ENCODE measurements at places on chromosomes 4 and X.

- no peak for DNase-seq
These were observed 39.1 kb upstream of the MBTPS2 start for GRCh38 chrX:21800344-21800770.

DNA sequence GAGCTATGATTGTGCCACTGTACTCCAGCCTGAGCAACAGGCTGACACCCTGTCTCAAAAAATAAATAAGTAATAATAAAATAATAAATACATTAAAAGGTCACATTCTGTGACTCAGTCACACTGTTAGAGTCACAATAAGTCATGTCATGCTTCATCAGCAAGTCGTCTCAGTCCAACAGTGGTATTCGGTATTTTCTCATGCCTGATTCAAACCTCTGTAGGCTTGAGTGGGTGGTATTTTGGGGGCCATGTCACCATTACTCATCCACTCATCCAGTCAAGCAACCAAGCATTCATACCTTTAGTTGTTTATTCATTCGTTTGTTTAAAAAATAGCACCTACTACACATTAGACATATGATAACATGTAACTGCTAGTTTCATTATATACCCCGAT is 46.9 kb downstream of the SUPT20HL2 start:
- DNase-seq = no peak

DNA sequence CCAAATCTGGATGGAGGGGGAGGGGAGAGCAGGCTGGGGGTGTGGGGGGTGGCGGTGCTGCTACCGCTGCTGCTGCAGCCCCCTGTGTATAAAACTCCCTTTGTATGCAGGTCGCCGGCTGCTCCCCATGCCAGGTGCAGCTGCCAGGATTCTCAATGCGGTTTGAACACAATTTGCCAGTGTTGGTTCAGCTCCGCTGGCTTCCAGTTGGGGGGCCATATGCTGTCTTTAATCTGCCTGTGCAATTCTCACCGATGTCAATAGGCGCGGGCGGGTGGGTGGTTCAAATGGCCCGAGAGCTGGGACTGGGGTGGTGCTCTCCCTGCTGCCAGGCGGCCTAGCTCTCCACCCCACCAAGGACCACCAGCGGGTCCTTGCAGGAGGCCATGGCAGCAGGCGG is 257.6 kb downstream of the BCOR start:
- DNase-seq = no peak

- no peak for DNase-seq
These were observed 20.3 kb downstream of the CFAP99 start for GRCh38 chr4:2438822-2439718.

DNA sequence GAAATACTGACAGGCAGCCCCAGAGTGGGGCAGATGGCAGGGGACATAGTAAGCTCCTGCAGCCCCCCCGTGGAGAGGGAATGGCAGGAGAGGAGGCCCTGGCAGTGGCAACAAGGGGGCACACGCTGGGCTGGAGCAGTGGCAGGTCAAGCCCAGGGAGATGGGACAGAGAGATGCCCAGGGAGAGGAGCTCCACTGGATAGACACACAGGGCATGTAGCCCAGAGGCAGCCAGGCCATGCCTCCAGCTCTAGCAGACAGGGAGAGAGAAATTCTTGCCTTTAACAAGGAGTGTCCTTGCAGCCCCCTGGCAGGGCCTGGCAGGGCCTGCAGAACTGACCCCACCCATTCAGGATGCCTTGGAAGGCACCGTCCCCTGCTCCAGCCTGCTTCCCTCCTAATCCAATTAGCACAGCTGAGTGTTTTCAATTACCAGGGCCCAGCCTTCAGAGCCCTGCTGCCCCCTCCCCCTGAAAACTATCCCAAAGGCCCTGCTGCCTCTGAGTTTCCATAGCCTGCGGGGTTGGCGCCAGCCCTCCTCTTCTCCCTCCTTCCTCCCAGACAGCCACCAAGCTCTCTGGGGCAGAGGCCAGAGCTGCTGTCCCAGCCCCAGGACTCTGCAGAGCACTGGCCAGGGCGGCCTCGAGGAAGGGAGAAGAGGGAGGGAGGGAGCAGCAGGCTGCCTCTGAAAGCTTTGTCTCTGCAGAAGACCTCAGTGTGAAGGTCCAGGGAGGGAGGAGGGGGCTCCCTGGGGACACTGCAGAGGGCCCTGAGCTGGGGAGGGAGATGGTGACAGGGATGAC is 12.5 kb downstream of the L1CAM start:
- no peak for DNase-seq

- DNase-seq = no peak
These were observed 169.3 kb downstream of the CEP135 start for GRCh38 chr4:56118055-56118454.

GRCh38 chr4:38948551-38948950 is 80.9 kb downstream of the FAM114A1 start:
- DNase-seq = no peak

- DNase-seq = no peak
These were observed 137.5 kb downstream of the RASL11B start for GRCh38 chr4:52999626-53000025.

DNA sequence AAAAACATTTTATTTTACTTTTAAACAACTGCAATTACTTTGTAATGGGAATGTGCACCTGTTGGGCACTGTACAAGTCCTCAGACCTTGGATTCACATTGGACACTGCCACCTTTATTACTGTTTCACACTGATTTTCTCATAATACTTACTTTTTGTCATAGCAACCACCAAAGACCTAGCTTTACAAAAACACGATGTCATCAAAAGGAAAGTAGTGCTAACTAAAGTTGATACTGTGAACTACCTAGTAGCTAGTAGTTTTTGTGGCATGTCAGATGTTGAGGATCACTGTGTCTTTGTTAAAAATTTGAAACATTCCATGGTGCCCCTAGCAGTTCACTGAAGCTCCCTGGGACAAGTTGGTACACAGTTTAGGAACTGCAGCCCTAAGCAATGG is 62.9 kb upstream of the HOPX start:
- DNase-seq = no peak

DNA sequence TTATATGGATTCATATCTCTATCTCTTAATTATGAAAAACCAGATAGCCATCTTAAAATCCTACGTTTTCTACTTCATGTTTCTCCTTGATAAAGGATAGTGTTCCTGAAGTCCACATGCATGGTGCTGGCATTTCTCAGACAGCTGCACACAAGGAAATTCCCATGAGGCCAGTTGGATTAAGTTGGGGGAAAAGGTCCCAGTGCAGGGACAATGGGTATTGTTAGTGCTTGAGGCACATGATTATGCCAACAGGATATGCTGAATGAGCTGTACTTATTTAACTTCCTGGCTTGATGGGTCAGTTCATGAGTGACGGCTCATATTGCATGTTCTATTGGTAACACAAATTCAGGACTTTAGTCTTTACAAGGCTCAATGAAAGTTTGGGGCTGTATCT is 913.9 kb upstream of the NDST4 start:
- DNase-seq = no peak

DNA sequence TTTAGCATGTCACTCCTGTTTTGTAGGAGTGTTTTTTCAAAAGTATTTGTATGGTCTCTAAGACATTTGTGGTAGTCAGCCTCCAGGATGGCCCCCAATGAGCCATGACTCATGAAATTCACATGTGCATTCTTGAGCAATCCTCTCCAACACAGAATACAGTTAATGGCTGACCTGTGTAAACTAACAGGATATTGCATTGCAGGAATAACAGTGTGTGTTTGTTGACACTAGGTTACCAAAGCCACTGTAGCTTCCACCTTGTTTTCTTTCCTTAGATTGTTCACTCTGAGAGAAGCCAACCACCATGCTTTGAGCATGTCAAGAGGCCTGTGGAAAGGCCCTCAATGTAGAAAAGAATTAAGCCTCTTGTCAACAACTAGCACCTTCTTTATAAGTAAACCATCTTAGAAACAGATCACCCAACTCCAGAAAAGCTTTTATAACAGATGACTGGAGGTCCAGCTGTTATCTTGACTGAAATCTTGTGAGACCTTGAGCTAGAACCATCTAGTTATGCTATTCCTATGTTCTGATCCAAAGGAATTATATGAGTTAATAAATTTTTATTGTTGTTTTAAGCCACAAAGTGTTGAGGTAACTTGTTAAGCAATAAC is 28.5 kb downstream of the TBCK start:
- DNase-seq = no peak

- no peak for DNase-seq
These were observed 231.5 kb upstream of the ATP6AP2 start for GRCh38 chrX:40349251-40349650.

All from stimulated activated CD4-positive, alpha-beta T cell treated with anti-CD3 and anti-CD28 coated beads, Interleukin-4, amount 100 ng/mL, for 24 hours (primary cell).